GM12878 (cell line): ENCODE measurements at places on chromosomes 6 and 20. TPM values are rescaled to one million over a fixed set of nuclear protein-coding genes. Genes with fewer than 3 reads are reported as not detected.

- no peak for DNase-seq
These were observed 44.1 kb upstream of the ATXN1 start for GRCh38 chr6:16805243-16805950.

- no peak for DNase-seq
These were observed 275.5 kb upstream of the SGK1 start for GRCh38 chr6:134593442-134593841.

DNA sequence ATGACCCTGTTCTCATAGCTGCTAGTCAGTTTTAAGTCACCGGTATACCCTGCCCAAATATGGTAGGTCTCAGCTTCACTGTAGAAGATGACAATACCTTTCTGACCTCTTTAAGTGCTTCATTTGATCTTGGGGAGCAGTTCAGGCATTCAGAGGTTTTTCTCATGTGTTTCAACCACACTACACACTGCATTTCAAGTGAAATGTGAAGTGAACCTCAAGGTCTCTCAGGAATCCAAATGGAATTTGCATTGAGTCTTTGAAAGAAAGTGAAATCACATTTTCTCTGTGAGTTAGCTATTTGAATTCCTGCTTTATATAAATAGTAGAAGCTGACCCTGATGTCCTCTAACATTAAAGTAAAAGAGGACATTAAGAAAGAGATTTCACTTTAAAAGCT is 461.6 kb downstream of the ADGRB3 start:
- DNase-seq: no peak

GRCh38 chr20:39036851-39037250 is 74.7 kb downstream of the DHX35 start:
- DNase-seq: no peak

GRCh38 chr20:4217349-4217841 is 202.0 kb upstream of the RNF24 start:
- no peak for DNase-seq

Gene PMEPA1
- polyA plus RNA-seq: not detected in 2 replicates

DNA sequence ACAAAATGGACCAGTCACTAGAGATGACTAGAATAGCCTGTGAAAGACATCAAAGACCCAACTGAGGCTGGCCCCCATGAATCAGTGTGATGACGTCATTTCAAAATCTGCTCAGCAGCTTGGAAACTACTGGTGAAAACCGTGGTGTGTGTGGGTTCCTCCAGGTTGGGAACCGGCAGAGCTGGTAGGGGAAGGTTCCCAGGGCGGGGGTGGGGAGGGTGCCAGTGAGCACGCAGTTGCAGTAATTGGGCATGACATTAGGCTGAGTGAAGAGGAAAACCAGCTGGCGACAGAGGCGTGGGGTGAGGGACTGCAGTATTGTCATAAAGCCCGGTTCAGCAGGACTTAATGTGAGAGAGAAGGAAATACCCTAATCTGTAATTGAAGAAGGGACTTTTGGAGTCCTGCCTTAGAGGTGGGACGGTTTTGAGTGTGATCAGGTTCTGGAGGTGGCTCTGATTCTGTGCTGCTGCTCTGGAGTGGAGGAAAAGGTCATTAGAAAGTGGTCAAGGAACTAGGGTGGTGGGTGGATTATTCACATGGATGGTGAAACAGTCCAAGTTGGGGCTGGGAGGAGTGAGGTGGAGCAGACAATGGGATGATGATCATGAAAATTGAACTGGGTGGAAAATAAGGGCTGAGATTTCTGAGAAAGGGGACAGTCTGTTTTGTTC is 52.0 kb upstream of the MTHFD1L start:
- peak; percentile 78 for DNase-seq

GRCh38 chr20:53944796-53945195 is 125.6 kb downstream of the BCAS1 start:
- DNase-seq: no peak

GRCh38 chr6:36309900-36310299 is 26.8 kb downstream of the BNIP5 start:
- DNase-seq: no peak

GRCh38 chr6:70508953-70509352 is 57.8 kb upstream of the SDHAF4 start:
- no peak for DNase-seq

DNA sequence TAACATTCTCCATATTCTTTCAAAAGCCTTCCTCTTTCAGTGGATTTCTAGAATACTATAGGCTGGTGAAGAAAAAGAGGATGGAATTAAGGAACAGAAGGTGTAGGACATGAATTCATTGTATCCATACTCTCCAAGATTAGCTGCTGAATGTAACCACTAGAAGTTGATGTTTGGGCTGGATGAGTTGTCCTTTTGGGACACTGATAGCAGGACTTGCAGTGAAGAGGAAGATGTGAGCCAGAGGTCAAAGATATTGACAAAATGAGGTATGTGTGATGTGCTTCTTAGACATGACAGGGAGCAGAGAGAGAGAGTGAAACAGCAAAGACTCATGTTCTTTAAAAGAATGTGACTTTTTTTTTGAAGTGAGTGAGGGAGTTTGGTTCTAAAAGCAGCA is 134.3 kb upstream of the MAN1A1 start:
- no peak for DNase-seq

DNA sequence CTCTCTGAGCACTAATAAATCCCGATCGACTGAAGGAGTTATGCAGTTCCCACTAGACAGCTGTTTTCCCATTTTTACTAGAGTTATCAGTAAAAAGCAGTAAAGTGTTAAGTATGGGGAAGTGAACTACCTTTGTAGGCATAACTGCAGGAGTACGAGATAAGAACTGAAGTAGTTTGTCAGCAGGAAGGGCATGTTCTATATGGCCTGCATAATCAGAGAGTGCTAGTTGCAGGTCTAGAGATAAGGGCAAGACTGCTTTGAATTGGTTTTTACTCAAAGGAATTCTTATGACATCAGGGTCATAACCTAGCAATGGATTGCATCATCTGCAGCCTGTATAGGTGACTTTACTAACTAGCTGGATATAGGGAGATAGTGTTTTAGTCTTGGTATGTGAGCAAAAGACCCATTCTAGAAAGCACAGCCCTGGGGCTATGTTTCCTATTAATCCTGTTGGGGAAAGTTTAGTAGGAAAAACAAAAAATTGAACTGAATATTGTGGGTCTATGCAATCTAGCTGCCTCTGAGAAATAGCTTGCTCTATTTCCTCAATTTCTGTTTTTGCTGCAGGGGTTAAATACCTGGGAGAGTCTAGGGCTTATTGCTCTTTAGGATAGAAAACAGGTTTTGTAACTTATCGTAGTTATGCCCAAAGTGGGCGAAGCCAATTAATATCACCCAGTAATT is 22.6 kb upstream of the CRISP1 start:
- no peak for DNase-seq

DNA sequence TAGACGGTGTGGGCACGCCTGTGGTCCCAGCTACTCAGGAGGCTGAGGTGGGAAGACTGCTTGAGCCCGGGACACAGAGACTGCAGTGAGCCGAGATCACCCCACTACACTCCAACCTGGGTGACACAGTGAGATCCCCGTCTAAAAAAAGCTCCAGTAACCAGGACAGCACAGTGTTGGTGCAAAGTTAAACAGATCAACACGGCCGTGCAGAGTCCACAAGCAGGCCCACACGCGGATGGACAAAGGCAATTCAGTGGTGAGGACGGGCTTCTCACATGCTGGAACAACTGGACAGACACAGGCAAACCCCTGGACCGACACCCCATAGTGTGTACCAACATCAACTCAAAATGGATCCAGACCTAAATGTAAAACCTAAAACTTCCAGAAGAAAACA is 41.7 kb downstream of the TAF4 start:
- DNase-seq: no peak

Gene MOXD1
- 0.40 and 0.57 TPM in 2 replicates for polyA plus RNA-seq

DNA sequence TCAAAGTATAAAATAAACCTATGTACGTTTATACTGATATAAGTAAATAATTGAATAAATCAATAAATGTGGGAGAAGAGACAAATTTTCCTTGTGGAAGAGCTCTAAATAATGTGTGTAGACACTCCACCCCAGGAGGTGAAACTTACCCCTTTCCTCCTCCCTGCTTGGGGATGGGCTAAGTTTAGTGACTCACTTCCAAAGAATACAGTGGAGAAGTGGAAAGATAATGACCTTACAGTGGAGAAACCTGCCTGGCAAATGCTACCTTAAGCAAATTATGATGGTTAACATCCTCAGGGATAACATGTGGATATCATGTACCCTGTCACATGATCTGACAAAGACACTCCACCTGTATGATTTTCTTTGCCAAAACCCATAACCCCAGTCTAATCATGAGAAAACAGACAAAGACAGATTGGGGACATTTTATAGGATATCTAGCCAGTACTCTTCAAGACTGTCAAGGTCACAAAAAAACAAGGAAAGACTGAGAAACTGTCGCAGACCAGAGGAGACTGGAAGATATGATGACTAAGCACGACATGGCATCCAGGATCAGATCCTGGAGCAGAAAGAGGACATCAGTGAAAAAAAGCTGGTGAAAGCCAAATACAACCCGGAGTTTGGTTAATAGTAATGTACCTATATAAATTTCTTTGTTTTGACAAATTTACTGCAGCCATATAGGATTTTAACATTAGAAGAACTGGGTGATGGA is 195.5 kb upstream of the PRDM1 start:
- no peak for DNase-seq

DNA sequence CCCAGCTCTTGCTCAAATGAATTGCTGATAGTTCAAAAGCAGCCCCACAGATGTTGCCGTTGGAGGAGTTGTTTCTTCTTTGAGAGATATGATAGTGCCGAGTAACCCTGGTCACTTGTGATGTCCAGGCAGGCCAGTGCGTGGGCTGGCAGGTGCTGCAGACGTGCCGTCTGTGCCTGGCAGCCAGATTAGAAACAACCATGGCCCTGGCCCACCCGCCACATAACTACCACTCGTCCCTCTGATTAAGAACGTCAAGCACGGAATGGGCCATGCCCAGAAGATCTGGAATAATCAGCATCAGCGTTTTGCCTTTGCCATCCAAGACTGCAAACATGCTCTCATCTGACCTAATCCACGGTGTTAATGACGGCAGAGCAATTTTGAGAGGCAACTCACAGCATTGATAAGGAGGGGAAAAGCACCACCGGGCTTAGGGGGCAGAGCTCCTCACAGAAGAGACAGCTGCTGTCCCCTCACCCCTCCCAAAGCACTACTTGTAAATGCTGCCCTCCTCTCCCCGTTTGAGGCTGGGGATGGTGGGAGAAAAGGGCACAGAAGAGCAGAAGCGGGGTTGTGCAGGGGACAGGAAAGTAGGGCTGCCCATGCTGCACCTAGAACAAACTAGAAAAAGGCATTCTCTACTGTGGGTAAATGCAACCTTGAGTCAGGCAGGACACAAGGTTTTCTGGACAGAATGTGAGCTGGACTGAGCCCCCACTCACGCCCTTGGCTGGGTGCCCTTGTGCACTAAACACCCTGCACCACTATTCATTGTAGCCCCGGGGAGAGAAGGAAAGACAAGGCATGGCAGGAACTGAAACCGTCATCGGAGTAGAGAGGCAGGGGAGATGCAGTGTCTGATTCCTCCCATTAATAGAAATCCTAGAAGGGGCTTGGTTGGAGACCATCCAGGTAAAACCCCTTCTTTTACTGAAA is 5.3 kb upstream of the CPNE5 start:
- no peak for DNase-seq

- DNase-seq: no peak
These were observed 150.4 kb upstream of the PHACTR3 start for GRCh38 chr20:59453759-59454560.

Gene MRPL18
- polyA plus RNA-seq: 174 and 176 TPM in 2 replicates

DNA sequence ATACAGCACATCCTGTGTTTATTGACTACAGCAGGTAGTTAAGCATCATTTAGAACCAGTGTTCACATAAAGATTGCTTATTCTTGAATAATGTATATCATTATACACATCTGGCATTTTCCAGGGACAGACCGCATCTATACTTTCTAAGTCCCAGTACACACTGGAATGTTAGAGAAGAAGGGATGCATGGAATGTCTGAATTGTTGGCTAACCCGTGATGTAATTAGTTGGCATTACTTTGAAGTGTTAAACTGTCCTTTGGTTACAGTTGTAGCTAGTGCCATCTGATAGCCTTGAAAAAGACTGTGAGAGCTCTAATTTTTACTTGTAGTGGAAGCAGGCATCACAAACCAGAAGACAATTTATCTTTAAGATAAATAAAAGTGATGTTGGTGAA is 29.8 kb upstream of the MCHR2 start:
- DNase-seq: no peak

GRCh38 chr20:8244637-8245036 is 112.6 kb downstream of the PLCB1 start:
- no peak for DNase-seq

Gene NMBR
- polyA plus RNA-seq: not detected in 2 replicates

DNA sequence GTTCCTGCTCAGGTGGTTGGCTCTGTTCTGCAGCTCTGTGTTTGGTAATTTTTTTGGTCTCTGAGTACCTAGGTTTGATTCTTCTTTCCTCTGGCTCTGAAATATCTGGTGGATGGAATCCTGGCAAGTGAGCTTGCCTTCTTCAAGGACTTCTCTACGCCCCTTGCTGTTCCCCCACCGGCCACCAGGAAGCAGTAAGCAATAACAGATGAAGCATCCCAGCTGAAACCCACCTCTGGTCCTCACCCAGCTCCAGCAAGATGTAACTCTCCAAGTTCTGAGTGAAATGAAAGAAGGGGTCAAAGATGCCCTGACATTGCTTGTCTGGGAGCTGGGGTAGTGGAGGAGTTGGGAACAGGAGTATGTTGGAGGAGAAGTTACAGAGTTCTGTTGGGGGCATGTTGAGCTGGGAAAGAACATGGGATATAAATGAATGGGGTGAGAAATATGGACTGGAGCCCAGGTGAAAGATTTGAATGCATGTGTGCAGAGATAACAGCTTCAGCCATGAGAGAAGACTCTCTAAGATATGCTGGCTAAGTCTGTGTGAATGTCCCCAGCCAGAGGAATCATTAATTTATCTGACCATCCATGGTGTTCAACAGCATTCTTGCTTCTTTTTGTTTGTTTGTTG is 51.3 kb upstream of the GLP1R start:
- DNase-seq: no peak

DNA sequence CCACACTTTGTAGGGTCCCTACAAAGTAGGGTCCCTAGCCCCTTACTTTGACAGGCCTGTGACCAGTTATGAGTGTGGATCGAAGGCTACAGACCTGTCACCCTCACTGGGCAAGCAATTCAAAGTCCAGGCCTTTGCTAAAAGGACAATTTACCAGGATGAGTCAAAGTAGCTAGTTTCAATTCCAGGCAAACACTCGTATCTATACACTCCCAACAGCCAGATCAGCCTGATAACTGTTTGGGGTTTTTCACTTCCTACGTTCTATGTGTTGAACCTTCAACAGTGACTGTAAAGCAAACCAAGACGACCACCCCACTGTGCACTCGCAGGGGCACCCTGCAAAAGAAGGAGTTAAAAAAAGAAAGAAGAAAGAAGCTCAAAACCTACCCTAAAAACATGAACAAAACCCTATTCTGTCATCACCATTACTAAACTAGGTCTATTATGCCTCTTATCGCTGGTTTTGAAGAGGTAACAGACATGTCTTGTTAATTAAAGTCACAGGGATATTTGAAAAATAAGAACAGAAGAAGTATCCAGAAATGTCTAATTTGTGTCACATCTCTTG is 3.2 kb downstream of the GFOD1 start:
- DNase-seq: no peak

- DNase-seq: no peak
These were observed 11.2 kb downstream of the SDCBP2 start for GRCh38 chr20:1317545-1318255.

Gene PERP
- 1.9 and 2.4 TPM in 2 replicates for polyA plus RNA-seq
